ENCODE measurements at places on chromosomes 6 and 20.

DNA sequence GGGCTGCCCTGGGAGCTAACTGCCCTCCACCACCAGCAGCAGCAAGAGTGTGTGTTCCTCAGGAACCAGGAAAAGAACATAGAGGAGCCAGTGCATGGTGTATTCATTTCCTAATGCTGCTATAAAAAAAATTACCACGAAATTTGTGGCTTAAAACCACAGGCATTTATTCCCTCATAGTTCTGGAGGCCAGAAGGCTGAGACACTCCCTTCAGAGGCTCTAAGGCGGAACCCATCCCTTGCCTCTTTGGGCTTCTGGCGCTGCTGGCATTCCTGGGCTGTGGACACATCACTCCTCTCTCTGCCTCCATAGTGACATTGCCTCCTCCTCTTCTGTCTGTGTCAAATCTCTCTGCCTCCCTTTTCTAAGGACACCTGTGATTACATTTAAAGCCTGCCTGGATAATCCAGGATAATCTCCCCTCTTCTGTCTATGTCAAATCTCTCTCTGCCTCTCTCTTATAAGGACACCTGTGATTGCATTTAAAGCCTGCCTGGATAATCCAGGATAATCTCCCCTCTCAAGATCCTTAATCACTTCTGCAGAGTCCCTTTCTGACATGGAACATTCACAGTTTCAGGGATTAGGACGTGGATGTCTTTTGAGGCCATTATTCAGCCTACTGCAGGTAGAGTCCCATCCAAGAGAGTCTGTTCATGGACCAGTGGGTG, 54.7 kb downstream of the NDUFAF5 start:
- DNase-seq, result peak; percentile 74

- peak; percentile 90 for DNase-seq
Observed at GRCh38 chr6:36594029-36594815, at the start of gene SRSF3. TSS of gene SRSF3 (plus strand) at chr6:36594362. CDS start at chr6:36596763, 2,401 bp downstream.

- no peak for DNase-seq
Observed at GRCh38 chr20:17852323-17852722, 116.3 kb downstream of the SNX5 start.

DNA sequence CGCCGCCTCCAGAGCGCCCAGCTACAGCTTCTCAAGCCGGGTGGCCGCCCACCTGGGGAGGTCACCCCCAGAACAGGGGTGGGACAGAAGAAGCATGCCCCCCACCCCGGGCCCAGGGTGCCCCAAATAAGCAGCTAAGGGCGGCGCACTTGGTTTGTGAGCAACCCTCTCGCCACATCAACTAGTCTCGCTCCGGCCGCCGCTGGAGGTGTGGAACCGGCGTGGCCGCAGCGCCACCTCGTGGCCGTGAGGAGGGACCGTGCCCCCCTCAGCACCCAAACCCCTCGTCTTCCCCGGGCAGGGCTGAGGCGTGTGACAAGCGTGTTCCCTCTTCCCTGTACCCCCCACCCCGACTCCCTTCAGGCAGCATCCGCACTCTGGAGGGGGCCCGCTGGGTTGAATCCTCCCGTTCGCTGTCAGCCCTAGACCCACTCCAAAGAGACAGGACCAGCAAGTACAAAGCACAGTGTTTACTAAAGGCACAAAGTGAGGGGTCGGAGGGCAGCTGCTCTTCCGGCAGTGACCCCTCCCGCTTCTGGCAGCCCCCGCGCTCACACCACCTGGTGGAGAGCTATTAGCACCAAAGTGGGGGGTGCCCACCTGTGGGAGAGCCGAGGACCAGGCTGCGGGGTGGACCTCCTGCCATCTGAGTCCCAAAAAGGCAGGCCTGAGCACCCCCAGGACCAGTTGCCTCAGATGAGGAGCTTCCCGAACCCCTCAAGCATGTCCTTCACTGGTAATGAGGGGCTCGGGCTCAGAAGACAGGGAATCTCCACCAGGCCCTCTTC, 45.4 kb downstream of the MDFI start:
- no peak for DNase-seq

- peak; percentile 69 for DNase-seq
Observed at GRCh38 chr6:22756365-22756764, 187.0 kb downstream of the HDGFL1 start.

- no peak for DNase-seq
Observed at GRCh38 chr20:24405810-24406209, 63.6 kb upstream of the SYNDIG1 start.

DNA sequence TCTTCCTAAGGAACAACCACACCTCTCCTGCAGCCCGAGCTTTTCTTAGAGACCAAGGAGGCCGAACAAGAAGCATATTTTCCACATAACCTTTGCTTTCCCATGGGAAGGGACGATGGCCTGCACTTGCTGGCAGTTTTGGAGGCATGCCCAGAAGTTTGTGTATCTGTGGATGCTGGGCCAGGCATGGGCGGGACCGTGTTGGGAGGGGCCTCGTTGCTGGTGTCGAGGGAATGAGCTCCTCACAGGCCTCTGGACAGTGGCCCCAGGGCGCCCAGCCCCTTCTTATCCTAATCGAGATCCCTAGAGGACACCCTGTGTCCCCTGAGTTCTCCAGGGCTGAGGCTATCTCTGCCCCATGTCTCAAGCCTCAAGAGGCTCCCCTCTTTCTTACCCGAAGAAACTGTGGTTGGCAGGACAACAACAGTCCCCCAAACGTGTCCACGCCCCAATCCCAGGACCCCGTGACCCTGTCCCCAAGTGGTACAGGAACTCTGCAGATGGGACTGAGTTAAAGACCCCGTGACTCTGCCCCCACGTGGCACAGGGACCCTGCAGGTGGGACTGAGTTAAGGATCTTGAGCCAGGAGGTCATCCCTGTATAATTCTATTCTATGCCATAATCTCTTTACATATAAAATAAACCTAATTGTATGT, 99.5 kb upstream of the BHLHE23 start:
- DNase-seq, result no peak

- no peak for DNase-seq
Observed at GRCh38 chr6:132698608-132699007, 15.2 kb downstream of the VNN1 start.

DNA sequence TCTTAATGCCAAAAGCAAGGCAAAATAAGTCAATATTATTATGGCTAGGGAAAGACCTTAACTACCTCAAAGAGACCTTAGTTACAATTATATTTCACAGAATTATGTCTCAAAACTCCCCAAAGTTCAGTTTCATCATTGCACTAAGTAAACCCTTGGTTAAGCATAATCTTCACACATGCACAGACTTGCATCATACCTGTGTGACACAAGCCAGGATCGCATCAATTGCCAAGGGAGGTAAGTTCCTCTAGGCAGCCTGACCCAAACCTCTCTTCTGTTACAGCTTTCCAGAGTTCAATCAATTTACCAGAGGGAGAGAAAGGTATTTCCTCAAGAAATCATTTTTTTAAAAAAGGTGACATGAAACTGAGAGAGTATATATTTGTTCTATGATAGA, 31.9 kb upstream of the PRSS35 start:
- no peak for DNase-seq

GRCh38 chr6:24534329-24534728, 39.6 kb downstream of the ALDH5A1 start:
- no peak for DNase-seq

- no peak for DNase-seq
Observed at GRCh38 chr6:88301888-88302768, 136.0 kb upstream of the CNR1 start.

- no peak for DNase-seq
Observed at GRCh38 chr20:51488331-51488730, 54.2 kb downstream of the NFATC2 start.

DNA sequence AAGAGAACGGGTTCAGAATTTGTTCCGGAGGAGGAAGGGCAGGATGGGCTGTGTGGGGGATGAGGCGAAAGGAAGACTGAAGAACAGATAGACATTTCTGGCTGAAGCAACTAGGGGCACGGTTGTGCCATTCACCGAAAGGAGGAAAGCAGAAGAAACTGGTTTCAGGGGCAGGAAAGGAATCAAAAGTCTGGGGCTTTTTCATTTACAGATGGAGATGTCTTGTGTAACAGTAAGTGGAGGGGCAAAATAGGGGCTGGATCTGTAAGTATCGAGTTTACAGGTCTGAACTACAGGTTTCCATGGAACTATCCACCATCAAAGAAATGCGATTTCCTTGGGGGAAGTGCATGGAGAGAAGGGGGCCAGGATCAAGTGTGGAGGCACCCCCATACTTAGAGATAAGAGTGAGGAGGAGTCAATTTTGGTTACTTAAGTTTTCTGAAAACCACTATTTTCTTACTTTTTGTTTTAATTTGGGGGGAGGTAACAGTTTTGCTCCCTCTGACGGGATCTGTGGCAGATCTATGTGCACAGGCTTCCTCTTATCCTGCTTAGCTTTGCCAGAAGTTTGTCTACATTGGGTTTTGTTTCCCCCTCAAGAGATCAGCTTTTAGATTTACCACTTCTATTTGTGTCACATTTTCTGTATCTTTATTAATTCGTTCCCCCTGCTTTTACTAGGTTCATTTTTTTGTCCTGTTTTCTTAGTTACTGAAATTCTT, 120.1 kb downstream of the SLC23A2 start:
- no peak for DNase-seq

- no peak for DNase-seq
Observed at GRCh38 chr6:142679907-142680700, 264.9 kb downstream of the HIVEP2 start.

GRCh38 chr6:91879386-91879995, 1292.6 kb upstream of the MAP3K7 start:
- no peak for DNase-seq
